Mucosa of descending colon (tissue), 3 donors: ENCODE measurements at places on chromosomes 2 and 18. TPM values are rescaled to one million over a fixed set of nuclear protein-coding genes. Genes with fewer than 3 reads are reported as not detected.

C2orf78 gene
- not detected for total RNA-seq

DSG4 gene
- not detected for total RNA-seq

B4GALT6 gene
- 6.9 TPM for total RNA-seq

DNA sequence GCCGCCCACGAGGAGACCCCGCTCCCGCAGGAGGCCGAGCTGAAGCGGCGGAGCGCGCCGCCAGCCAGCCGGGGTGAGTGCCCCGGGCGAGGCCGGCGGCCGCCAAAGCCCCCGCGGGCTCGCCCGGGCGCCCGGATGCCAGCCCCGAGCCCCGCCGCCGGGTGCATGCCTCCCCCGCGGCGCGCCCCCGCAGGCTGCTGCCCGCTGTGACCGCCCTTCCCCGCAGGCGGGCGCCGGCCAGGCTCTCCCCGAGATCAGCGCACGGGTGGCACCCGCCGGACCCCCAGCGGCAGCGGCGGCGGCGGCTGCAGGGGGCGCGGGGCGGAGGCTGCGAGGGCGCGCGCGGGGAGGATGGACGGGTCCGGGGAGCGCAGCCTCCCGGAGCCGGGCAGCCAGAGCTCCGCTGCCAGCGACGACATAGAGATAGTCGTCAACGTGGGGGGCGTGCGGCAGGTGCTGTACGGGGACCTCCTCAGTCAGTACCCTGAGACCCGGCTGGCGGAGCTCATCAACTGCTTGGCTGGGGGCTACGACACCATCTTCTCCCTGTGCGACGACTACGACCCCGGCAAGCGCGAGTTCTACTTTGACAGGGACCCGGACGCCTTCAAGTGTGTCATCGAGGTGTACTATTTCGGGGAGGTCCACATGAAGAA, 470 bp downstream of the KCNF1 start:
- DNase-seq: no peak

GRCh38 chr18:26763446-26764110, 101.9 kb downstream of the AQP4 start:
- no peak for DNase-seq

DNA sequence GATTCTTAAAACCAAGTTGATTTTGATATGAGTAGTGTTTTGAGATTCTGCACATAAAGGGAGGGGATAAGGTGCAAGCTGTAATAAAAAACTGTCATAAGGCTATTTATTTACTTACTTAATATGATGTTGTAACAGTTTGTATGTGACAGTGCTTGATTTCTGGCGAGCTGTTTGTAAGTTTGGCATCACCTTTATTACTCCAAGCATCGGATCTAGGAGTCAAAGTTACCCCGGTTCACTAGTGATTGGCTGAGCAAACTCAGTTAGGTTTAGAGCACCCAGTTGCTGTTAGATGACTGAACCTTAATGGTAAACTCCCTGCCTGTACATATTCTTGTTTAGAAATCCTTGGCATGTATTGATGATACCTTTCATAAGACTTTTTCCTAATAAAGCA, 16.1 kb downstream of the ZCCHC2 start:
- DNase-seq: no peak

- DNase-seq: no peak
Observed at GRCh38 chr2:179543361-179543901, 278.8 kb upstream of the SESTD1 start.

GRCh38 chr2:110979471-110980338, 141.0 kb upstream of the BCL2L11 start:
- DNase-seq: no peak
